ENCODE measurements at places on chromosomes 4 and X.

DNA sequence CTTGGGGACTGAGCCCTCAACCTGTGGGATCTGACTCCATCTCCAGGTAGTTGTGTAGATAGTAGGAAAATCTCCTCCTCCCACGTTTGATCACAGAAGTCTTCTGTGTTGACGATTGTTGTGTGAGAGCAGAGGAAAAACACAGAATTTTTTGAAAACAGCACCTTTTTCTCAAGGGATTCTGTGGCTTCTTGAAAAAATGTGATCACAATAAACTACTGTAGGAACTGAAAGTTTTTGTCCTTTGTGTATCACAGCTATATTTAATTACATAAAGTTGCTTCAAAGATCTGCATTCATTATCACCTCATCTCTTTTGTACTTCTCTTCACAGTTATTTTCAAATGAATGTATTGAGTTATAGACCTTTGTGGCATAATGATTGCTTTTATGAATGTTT lies 85.1 kb downstream of the AFF1 start:
- DNase-seq, result no peak

GRCh38 chrX:14295426-14295825 lies 233.9 kb upstream of the GLRA2 start:
- no peak for DNase-seq

GRCh38 chr4:4836044-4836443 lies 23.4 kb upstream of the MSX1 start:
- DNase-seq, result no peak

GRCh38 chrX:24216827-24217226 lies 67.3 kb downstream of the ZFX start:
- no peak for DNase-seq

DNA sequence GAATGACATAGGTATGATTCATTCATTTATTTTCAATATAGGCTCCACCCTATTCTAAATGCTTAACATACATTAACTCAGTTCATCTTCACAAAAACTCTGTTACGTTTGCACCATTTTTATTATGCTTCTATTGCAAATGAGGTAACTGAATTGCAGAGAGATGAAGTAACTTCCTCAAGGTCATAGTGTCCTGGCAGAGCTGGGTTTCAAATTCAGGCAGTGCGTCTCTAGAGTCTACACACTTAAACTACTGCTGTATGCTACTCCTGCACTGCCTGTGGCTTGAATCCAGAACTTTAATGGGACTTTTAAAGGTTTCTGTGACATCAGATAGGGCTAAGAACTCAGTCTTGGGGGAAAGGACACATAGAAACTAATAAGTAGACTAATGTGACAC lies 413.4 kb downstream of the UBE2NL start:
- no peak for DNase-seq
